Stimulated activated CD4-positive, alpha-beta T cell treated with anti-CD3 and anti-CD28 coated beads, Interleukin-1b, Interleukin-23, amount 100 ng/mL, for 24 hours (primary cell): ENCODE measurements at places on chromosomes 11 and 22.
A peak's percentile ranks its signal among the peaks of the same experiment; 100 is the strongest.

DNA sequence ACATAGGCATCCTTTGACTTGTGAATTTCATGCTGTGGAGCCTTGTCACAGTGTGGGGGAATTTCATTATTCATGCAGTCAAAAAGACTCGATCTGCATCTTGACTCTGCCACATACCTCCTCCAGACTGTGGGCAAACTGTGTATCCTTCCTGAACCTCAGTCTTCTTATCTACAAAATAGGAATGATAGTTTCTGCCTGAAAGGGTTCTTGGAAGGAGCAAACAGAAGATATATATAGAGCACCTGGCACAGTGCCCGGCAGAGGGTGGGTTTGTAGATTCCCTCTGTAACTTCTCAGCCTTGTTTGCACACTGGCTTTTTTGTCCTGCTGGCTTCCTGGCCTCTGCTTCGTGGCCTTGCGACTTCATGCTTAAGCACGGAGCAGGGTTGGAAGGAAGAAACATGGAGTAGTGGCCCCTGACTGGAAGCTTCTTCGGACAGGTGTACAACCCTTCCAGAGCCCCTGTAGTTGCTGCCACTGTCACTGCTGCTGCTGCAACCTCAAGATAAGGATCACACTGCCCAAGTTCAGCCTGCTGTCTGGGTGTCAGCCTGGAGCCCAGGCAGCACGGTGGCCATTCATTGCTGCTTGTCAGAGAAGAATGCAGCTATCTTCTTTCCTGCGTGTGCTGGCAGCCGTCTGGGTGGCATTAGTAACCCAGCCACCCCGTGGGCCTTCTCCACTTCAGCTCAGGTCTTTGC is 106.4 kb downstream of the MICAL2 start:
- no peak for DNase-seq

GRCh38 chr11:47551086-47551485 is 1.8 kb downstream of the CELF1 start:
- DNase-seq = no peak

DNA sequence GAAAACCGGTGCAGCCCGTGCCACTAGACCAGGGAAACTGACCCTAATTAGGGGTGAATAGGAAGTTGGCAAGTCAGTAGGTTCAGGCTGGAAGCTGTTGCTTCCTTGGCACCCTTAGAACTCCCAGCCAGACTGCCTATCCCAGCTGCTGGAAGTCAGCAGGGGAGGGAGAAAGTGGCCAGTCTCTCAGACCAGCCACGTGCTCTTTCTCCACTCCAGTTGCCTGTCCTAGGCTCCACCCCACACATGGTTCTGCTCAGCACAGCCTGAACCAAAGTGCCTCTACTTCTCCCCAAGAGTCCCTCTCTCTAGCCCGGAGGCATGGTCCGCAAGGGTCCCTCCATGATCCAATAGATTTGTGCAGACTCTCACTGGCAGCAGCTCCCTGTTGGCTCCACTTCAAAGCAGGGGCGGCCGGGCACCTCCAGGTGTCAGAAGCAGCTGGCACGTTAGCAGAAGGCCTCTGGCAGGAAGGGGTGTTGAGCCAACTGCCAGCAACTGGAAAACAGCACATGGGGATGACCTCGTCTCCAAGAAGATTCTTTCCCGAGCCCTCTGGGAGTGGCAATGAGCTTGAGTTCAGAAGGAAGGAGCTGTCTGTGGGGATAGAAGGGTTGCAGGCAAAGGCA is 27.7 kb downstream of the ARFGAP2 start:
- no peak for DNase-seq

DNA sequence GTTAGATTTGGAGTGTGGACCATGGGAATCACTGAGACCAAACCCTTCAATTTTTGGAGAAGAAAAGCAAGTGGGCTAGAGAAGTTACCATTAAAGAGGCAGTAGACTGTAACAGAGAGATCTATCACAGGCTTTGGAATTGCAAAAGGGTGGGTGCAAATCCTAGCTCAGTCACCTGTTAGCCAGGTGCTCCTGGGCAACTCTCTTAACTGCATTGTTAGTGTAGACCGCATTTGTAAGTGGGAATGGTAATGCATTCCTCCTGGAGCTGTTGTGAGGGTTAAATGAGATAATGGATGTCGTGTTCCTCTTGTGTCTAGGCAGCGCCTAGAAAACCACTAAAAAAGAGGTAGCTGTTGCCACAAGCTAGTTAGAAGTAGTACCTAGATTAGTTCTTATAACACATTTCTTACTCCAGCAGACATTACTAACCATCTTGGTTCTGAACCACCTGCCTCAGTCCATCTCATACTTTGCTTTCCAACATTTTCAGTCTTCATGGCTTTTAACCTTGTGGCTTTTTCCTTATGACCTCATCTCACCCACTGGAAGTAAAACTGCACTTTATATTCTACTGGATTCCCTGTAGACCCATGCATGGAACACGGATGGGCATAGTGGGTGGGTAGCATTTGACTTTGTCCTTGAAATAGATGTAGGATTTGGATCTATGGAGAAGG is 153.0 kb downstream of the HIPK3 start:
- DNase-seq = no peak

DNA sequence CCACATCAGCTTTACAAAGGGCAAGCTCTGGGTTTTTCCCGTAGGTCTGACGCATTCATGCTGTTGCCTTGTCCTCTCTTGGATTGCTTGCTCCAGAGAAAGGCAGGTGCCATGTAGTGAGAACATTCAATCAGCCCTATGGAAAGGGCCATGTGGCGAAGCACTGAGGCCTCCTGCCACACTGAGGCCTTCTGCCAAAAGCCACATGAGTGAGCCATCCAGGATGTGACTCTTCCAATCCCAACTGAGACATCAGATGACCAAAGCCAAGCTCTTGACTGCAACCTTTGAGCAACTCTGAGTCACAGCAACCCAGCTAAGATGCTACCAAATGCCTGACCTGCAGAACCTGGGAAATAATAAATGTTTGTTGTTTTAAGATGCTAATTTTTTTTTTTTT is 9.0 kb upstream of the PANX3 start:
- no peak for DNase-seq

GRCh38 chr11:128133501-128133900 is 453.9 kb downstream of the ETS1 start:
- DNase-seq = no peak

DNA sequence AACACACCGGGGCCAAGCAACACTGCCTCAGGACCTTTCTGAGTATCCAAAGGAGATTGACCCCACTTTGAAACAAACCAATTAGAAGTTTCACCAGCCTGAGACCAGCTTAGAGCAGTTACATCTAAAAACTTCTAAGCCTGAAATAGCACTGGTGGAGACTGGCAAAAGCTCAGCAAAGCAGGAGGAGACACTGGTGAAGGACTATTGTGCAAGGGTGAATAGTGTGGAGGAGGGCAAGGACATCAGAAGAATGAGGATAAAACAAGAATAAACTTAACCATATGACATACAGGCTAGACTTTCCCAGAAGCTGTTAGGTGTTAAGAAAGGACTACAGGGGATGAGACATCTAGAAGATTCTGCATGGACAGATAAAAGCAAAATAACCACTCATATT is 152.4 kb downstream of the FCHSD2 start:
- DNase-seq = no peak

- DNase-seq = no peak
Measured at GRCh38 chr22:44363013-44363979, 50.5 kb upstream of the SHISAL1 start.

GRCh38 chr11:124640666-124641065 is 18.0 kb downstream of the TBRG1 start:
- no peak for DNase-seq

- no peak for DNase-seq
Measured at GRCh38 chr11:10806206-10806605, 2.5 kb downstream of the EIF4G2 start.

- DNase-seq = no peak
Measured at GRCh38 chr11:92397221-92397755, 172.7 kb downstream of the FAT3 start.

GRCh38 chr11:87174870-87175269 is 137.1 kb downstream of the TMEM135 start:
- no peak for DNase-seq

GRCh38 chr22:24592058-24592850 is 619 bp downstream of the LRRC75B start:
- no peak for DNase-seq

DNA sequence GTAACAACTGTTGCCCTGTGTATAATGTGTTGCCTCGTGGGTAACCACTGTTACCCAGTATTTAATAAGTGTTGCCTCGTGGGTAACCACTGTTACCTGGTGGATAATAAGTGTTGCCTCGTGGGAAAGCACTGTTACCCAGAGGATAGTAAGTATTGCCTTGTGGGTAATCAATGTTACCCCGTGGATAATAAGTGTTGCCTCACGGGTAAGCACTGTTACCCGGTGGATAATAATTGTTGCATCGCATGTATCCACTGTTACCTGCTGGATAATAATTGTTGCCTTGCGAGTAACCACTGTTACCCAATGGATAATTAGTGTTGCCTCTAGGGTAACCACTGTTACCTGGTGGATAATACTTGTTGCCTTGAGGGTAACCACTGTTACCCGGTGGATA is 17.1 kb upstream of the NXPE4 start:
- DNase-seq = no peak

DNA sequence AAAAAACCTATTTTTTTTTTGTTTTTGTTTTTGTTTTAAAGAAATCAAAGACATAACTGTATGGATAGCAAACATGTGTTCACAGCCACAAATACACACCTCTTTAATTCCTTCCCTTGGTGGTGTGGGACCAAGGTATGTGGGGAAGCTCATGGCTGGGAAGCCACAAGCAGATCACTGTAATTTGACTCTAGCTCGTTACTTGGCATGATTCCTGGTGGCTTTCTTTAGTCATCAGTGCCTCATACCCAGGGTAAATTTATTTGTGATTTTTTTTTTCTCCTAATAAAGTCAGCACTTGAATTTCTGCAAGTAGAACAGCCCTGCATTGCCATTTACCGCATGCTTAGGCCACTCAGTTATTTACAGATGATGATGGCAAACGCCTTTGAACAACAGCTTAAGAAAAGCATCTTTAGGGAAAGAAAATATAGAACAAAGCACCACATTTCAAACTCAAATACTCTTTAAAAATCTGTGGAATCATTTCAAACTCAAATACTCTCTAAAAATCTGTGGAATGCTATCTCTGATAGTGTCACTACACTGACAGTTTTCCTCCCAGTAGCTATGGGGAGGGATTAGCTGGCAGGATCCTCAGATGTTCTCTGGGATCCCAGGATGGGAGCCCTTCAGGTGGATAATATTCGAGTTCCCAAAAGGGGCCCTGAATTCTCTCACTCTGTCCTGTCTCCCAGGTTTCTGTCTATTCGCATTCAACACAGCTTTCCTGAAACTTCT is 687.2 kb downstream of the OPCML start:
- DNase-seq = no peak

DNA sequence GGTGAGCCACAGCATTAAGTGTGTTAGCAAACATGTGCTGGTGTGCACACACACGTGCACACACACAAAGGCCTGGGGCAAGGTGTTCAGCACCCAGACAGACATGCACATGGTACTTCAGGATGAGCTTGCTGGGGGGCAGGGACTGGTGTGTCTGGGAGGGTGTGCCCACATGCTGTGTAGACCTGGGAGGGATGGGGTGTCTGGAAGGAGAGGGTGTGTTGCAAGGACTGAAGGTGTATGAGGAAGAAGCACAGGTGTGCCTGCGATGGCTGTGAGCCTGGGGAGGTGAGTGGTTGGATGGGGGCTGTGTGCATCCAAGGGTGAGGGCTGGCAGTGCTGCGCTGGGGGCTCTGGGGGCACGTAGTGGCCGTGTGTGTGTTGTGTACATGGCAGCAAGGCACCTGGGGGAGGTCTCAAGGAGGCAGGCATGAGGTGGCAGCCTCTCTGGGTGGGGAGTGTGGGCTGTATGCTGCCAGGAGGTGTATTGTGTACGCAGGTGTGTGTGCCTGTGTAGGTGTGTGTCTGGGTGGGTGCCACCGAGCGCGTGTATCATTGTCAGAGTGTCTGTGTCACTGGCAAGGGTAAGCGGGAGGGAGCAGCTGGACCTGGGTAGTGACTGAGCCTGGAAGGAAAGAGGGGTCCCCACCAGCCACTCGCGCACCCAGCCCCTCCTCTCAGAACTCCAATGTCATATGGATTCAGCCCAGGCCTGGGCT is 2.2 kb downstream of the NRXN2 start:
- DNase-seq = no peak

DNA sequence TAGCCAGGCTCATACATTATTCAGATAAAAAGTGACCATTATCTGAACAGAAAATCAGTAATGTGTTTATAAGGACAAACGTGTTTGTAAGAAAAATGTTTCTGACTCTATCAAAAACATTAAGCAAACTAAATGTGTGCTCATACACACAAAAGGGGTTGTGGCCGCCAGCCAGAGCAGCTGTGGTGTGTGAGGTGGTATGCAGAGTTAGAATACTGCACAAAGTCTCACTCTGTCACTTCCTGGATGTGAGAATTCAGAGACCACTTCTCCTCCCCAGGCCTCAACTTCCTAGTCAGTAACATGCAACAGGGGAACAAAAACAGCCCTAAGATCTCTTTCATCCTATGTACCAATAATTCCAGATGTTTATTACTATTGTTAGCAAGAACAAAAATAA is 9.4 kb downstream of the OR5B21 start:
- no peak for DNase-seq

DNA sequence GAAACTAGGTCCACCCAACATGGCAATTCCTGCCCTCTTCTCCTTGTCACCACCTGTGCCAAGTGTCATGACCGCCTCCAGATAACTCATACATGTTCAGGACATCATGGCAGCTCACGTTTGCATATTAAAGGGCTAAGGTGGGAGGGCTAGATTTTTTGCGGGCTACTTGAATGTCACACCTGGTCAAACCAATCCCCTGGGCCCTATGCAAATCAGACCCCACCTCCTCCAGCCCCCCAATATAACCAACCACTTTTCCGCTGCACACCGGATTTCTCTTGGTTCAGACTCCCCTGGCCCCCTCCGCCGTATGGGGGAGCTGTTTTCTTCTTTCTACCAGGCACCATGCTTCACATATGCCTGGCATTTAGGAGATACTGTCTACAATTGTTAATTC is 12.6 kb downstream of the UPB1 start:
- DNase-seq = no peak

GRCh38 chr11:15695096-15695721 is 580.5 kb downstream of the INSC start:
- no peak for DNase-seq

DNA sequence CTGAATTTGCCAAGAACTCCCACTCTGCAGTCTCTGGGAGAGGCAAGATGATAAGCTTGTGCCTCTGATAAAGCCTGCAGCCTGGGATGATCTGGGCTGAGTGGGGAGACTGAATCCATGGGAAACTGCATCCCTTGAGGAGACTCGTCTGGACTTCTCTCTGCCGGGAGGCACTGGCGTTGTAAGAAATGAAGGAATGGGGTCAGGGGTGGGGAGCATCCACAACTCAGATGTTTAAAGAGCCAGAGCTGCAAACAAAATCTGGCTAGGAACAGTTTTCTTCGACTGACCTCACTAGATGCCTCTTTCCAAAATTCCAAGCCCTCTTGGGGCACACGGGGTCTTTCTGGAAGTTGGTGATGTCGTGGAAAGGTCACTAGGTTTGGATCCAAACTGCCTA is 64.4 kb downstream of the SPON1 start:
- DNase-seq = no peak

- no peak for DNase-seq
Measured at GRCh38 chr11:35288309-35288708, 131.0 kb downstream of the SLC1A2 start.

GRCh38 chr11:112289588-112290492 is 29.2 kb upstream of the PLET1 start:
- DNase-seq = peak; percentile 81

GRCh38 chr11:119030029-119030328 is 698 bp downstream of the SLC37A4 start:
- no peak for DNase-seq

GRCh38 chr22:19901577-19902244 is 39.9 kb upstream of the COMT start:
- no peak for DNase-seq

- no peak for DNase-seq
Measured at GRCh38 chr11:2327032-2327431, 25.2 kb downstream of the TSPAN32 start.
